A673 (cell line): ENCODE measurements at places on chromosomes 4 and X. TPM values are rescaled to one million over a fixed set of nuclear protein-coding genes. Genes with fewer than 3 reads are reported as not detected.

CLDN22 gene
- not detected in 2 replicates for total RNA-seq

NPFFR2 gene
- not detected in 2 replicates for total RNA-seq

BEX2 gene
- total RNA-seq: 49.4 and 51.4 TPM in 2 replicates

CTAG1B gene
- not detected in 2 replicates for total RNA-seq
